ENCODE measurements at places on chromosomes 12 and 14. TPM values are rescaled to one million over a fixed set of nuclear protein-coding genes. Genes with fewer than 3 reads are reported as not detected.

DNA sequence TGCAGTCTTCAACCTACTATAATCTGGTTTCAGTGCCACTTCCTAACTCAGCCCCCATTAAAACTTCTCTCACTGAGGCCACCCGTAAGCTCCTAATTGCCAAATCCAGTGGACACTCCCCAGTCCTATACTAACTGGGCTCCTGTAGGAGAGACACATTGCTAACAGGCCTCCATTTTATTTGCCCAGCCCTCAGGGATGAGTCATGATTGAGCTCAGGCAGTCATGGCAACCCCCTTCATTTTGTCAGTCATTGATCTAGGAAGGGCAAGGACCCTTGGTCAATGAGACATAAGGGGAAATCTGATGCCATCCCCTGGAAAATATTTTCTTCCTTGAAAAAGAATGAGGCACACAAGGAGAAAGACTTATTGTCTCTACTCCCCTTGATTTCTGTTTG is 70.1 kb upstream of the HIF1A start:
- no peak overlapping the region for H3K27ac ChIP-seq
- H3K4me1 ChIP-seq, result peaks cover 24% of the 10 kb centered on the region
- DNase-seq, result no peak
- H3K36me3 ChIP-seq, result peaks cover 13% of the 10 kb centered on the region
- no peak overlapping the region for H3K4me3 ChIP-seq

- DNase-seq, result no peak
- H3K4me1 ChIP-seq, result no peaks in the 10 kb centered on the region
- H3K27me3 ChIP-seq, result peaks cover 10% of the 10 kb centered on the region
- H3K4me3 ChIP-seq, result no peak overlapping the region
- no peak overlapping the region for H3K27ac ChIP-seq
Measured at GRCh38 chr12:7376196-7376595, 67.8 kb downstream of the CD163L1 start.

DNA sequence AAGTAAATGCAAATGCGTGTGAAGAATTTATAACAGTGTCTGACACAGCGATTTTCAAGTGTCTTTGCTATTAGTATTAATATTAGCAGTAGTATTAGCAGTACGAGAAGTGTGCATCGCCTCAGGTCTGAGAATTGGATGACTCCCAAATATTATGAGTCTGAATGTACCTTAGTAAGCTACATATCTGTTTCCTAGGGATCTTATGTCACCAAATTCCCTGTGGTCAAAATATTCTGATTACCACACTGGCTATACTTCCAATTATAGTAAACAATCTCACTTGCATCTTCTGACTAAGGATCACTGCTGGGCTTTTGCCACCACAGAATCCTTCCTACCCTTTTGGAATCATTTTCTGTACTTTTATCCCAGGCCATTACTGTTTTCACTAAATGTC is 396.0 kb upstream of the MIS18BP1 start:
- no peak for DNase-seq
- no peaks in the 10 kb centered on the region for H3K4me1 ChIP-seq

Gene CLEC9A
- total RNA-seq, result not detected

- H3K4me3 ChIP-seq, result no peak overlapping the region
- no peaks in the 10 kb centered on the region for H3K36me3 ChIP-seq
- H3K27me3 ChIP-seq, result no peaks in the 10 kb centered on the region
- H3K27ac ChIP-seq, result no peak overlapping the region
- DNase-seq, result no peak
- H3K4me1 ChIP-seq, result no peaks in the 10 kb centered on the region
Measured at GRCh38 chr12:14313379-14314138, 51.9 kb upstream of the ATF7IP start.

DNA sequence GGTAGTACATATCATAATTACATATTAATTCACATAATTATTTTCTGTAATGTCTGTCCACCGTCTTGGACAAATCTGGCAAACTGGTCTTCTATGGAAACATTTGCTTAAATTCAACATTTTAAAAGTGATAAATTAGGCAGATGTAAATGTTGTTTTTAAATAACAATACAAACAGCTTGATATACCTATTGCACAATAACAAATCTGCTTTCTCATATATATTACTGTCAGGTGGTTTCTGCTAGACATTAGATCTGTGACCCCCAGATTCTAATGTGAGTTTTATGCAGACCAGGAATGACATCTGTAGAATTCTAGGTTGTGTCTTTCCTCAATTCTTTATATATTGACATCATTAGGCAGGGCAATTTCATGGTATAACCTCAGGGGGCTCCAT is 173.3 kb downstream of the CCDC59 start:
- no peaks in the 10 kb centered on the region for H3K36me3 ChIP-seq
- H3K4me3 ChIP-seq, result no peak overlapping the region
- H3K27me3 ChIP-seq, result no peaks in the 10 kb centered on the region
- no peak for DNase-seq
- H3K4me1 ChIP-seq, result no peaks in the 10 kb centered on the region

Gene GPR84
- 0.65 TPM for total RNA-seq

GRCh38 chr14:71555654-71556559 is 376.3 kb upstream of the RGS6 start:
- peaks cover 2% of the 10 kb centered on the region for H3K36me3 ChIP-seq
- H3K4me1 ChIP-seq, result peaks cover 52% of the 10 kb centered on the region
- no peaks in the 10 kb centered on the region for H3K27me3 ChIP-seq
- peak; percentile 37 for DNase-seq
- peak overlapping the region; percentile 97 for H3K27ac ChIP-seq

- no peak overlapping the region for H3K4me3 ChIP-seq
- H3K36me3 ChIP-seq, result no peaks in the 10 kb centered on the region
- H3K27ac ChIP-seq, result no peak overlapping the region
- no peak for DNase-seq
- H3K4me1 ChIP-seq, result no peaks in the 10 kb centered on the region
Measured at GRCh38 chr12:23349564-23349963, 599.9 kb downstream of the SOX5 start.

- H3K36me3 ChIP-seq, result no peaks in the 10 kb centered on the region
- H3K27ac ChIP-seq, result no peak overlapping the region
- DNase-seq, result no peak
- H3K4me3 ChIP-seq, result no peak overlapping the region
- H3K4me1 ChIP-seq, result no peaks in the 10 kb centered on the region
Measured at GRCh38 chr14:80393766-80394165, 182.5 kb upstream of the DIO2 start.

DNA sequence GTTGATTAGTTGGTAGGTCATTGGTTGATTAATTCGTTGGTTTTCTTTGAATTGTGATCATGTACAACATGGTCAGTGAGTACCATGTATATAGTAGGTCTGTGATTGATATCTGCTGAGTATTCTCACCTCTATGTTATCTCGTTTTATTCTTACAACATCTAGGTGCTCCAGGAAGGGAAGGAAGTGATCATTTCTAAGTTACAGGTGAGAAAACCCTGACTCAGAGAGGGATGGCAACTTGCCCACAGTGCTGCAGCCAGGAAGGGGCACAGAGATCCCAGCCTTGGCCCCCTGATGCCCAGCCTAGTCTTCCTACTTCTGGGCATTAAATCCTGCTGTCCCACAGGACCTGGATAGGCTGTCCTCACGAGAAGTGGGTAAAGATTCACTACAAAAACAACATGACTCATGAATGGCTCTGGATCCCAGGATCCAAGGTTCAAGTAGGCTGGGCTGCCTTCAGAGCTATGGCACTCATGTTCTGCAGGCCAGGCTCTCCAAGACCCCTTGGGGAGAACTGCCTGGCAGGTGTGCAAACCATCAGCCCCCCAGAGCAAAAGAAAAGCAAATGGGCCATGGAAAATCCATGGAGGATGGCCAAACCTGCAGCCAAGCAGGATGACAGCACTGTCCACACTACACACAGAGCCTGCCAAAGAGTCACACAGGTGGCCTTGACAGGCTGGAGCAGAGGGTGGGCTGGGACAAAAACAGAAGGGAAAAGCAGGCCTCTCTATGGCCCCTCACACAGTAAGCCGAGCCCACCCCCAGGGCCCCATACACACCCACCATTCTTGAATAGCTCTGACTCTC is 146.2 kb downstream of the BCL11B start:
- H3K27me3 ChIP-seq, result no peaks in the 10 kb centered on the region
- DNase-seq, result no peak
- H3K4me3 ChIP-seq, result no peak overlapping the region
- H3K36me3 ChIP-seq, result no peaks in the 10 kb centered on the region

DNA sequence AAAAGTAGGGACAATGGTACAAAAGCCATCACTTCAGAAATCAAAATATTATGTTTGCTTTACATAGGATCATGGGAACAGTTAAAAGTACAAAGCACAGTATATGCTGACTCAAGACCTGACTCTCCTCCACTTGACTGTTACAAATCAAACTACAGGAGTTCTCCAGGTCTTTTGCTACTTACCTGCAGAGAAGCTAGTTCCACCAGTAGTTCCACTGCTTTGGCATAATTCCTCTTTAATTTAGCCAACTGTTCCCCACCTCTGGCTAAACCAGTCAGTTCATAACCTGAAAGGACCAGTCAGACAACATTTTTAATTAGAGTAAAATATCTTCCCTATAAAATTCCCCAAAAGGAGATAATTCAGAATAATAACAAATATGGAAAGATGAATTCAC is 14.0 kb downstream of the ATP6V1D start:
- H3K27ac ChIP-seq, result no peak overlapping the region
- H3K36me3 ChIP-seq, result peaks cover 15% of the 10 kb centered on the region
- no peaks in the 10 kb centered on the region for H3K27me3 ChIP-seq
- no peak for DNase-seq
- no peaks in the 10 kb centered on the region for H3K4me1 ChIP-seq

DNA sequence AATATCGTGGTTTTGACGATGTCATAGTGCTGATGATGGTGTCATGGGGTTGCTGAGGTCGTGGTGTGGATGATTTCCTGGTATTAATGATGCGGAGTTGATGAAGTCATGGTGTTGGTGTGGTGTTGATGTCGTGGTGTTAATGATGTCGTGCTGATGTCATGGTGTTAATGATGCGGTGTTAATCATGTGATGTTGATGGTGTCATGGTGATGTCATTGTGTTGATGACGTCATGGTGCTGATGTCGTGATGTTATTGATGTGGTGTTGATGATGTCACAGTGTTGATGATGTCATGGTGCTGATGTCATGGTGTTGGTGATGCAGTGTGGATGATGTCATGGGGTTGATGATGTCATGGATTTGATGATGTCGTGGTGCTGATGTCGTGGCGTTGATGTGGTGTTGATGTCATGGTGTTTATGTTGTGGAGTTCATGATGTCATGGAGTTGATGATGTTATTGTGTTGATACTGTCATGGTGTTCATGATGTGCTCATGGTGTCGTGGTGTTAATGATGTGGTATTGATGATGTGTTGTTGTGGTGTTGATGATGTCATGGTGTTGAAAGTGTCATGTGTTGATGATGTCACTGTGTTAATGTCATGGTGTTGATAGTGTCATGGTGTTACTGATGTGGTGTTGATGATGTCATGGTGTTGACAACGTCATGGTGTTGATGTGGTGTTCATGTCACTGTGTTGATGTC is 48.5 kb upstream of the RIMBP2 start:
- DNase-seq, result peak; percentile 50
- H3K27me3 ChIP-seq, result peaks cover 19% of the 10 kb centered on the region
- no peak overlapping the region for H3K27ac ChIP-seq
- no peaks in the 10 kb centered on the region for H3K36me3 ChIP-seq

Gene WDR89
- 23.1 TPM for total RNA-seq

Gene RNFT2
- total RNA-seq, result 11.4 TPM

DNA sequence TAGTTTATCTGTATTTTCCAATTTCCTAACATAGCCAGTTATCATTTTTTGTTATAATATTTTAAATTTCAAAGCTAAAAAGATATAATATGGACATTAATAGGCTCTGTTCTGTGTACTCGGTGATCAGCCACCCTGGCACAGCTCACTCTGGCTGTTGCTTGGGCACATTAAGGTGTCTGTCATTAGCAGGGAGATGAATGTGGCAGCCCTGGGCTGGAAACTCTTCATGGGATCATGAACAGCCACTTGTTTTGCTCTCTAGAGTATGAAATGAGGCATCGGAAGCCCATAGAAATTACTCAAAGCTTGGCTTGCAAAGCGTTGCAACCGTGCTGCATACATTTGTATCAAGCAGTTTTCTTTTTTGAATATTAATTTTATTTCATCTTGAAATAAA is 233.2 kb downstream of the DACT1 start:
- H3K4me3 ChIP-seq, result no peak overlapping the region
- no peaks in the 10 kb centered on the region for H3K36me3 ChIP-seq

DNA sequence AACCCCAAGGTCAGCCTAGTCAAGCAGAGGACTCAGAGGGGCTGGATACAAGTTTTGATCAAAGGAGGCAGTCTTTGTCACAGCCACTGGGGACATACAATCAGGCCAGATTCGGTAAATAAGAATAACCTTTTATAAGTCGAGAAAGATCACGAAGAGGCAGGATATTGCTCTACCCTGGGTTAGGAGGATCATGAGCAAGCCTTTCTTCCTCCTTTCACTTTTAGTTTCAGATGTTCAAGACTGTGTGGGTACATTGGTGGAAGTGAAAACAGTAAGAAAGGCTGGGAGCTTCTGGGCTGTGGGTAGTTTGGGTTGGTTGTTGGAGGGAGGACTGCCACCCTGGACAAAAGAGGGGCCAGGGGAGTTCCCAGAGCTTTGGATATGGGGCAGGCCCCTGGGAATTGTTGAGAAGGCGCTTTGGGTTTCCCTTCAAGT is 127.7 kb downstream of the SNAPC1 start:
- peaks cover 18% of the 10 kb centered on the region for H3K27me3 ChIP-seq
- H3K4me3 ChIP-seq, result peak overlapping the region; percentile 47
- peaks cover 12% of the 10 kb centered on the region for H3K36me3 ChIP-seq
- H3K4me1 ChIP-seq, result peaks cover 19% of the 10 kb centered on the region

- no peaks in the 10 kb centered on the region for H3K4me1 ChIP-seq
- no peak overlapping the region for H3K4me3 ChIP-seq
- no peaks in the 10 kb centered on the region for H3K27me3 ChIP-seq
- H3K36me3 ChIP-seq, result no peaks in the 10 kb centered on the region
- no peak for DNase-seq
Measured at GRCh38 chr14:96094211-96094610, 55.0 kb downstream of the C14orf132 start.

GRCh38 chr14:58947156-58947555 is 241.3 kb upstream of the DAAM1 start:
- no peaks in the 10 kb centered on the region for H3K4me1 ChIP-seq
- H3K27ac ChIP-seq, result no peak overlapping the region
- H3K4me3 ChIP-seq, result no peak overlapping the region
- H3K27me3 ChIP-seq, result peaks cover 7% of the 10 kb centered on the region

Gene SLC6A12
- not detected for total RNA-seq

Gene RDH16
- 0.62 TPM for total RNA-seq

- peaks cover 3% of the 10 kb centered on the region for H3K27me3 ChIP-seq
- no peak overlapping the region for H3K4me3 ChIP-seq
- DNase-seq, result no peak
- H3K27ac ChIP-seq, result no peak overlapping the region
Measured at GRCh38 chr12:109697270-109697553, 16.4 kb upstream of the FAM222A start.

GRCh38 chr12:46985816-46986215 is 93.6 kb upstream of the PCED1B start:
- no peak for DNase-seq
- peaks cover 8% of the 10 kb centered on the region for H3K4me1 ChIP-seq
- H3K36me3 ChIP-seq, result no peaks in the 10 kb centered on the region
- H3K4me3 ChIP-seq, result no peak overlapping the region
- H3K27me3 ChIP-seq, result peaks cover 17% of the 10 kb centered on the region

- H3K27me3 ChIP-seq, result no peaks in the 10 kb centered on the region
- H3K36me3 ChIP-seq, result no peaks in the 10 kb centered on the region
- no peaks in the 10 kb centered on the region for H3K4me1 ChIP-seq
- H3K27ac ChIP-seq, result no peak overlapping the region
- no peak overlapping the region for H3K4me3 ChIP-seq
Measured at GRCh38 chr12:118645219-118645618, 268.9 kb downstream of the SUDS3 start.

Gene RDH12
- total RNA-seq, result not detected

Gene GDF3
- total RNA-seq, result not detected

Data from activated naive CD8-positive, alpha-beta T cell treated with anti-CD3 and anti-CD28 coated beads, Interleukin-2, amount 10 ng/mL, durations not matched to agents 7 days and 5 days (primary cell).